Adrenal gland (tissue), 19 donors: ENCODE measurements at places on chromosomes 12 and 14. TPM values are rescaled to one million over a fixed set of nuclear protein-coding genes. Genes with fewer than 3 reads are reported as not detected.

- H3K27me3 ChIP-seq: no peaks in the 10 kb centered on the region
- no peak overlapping the region for H3K4me3 ChIP-seq
- no peaks in the 10 kb centered on the region for H3K36me3 ChIP-seq
- H3K4me1 ChIP-seq: no peaks in the 10 kb centered on the region
Observed at GRCh38 chr12:47577206-47577989, 128.4 kb downstream of the RPAP3 start.

The TCL1A gene
- polyA plus RNA-seq: not detected

The SIRT4 gene
- polyA plus RNA-seq: 3.6 TPM

GRCh38 chr14:22794551-22794951 lies 20.7 kb downstream of the SLC7A7 start:
- DNase-seq: no peak
- no peak overlapping the region for H3K27ac ChIP-seq
- H3K36me3 ChIP-seq: no peaks in the 10 kb centered on the region
- H3K4me1 ChIP-seq: no peaks in the 10 kb centered on the region

The CLEC4D gene
- polyA plus RNA-seq: not detected

DNA sequence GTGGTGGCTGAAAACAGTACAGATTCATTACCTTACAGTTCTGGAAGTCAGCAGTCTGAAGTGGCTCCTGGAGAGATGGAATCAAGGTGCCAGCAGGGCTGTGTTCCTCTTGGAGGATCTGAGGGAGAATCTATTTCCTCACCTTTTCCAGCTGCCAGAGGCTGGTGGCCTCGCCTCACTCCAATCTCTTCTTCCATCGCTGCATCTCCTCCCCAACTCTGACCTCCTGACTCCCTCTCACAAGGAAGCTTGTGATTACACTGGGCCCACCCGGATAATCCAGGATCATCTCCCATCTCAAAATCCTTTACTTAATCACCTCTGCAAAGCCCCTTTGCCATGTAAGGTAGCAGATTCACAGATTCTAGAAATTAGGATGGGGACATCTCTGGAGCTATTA lies 11.4 kb upstream of the NCOR2 start:
- H3K27me3 ChIP-seq: no peaks in the 10 kb centered on the region
- no peak overlapping the region for H3K27ac ChIP-seq
- no peaks in the 10 kb centered on the region for H3K36me3 ChIP-seq
- H3K4me1 ChIP-seq: peaks cover 6% of the 10 kb centered on the region

- H3K4me1 ChIP-seq: peaks cover 6% of the 10 kb centered on the region
- H3K36me3 ChIP-seq: no peaks in the 10 kb centered on the region
- H3K27ac ChIP-seq: no peak overlapping the region
- no peak overlapping the region for H3K4me3 ChIP-seq
- no peak for DNase-seq
- no peaks in the 10 kb centered on the region for H3K27me3 ChIP-seq
Observed at GRCh38 chr14:59377991-59378601, 87.1 kb downstream of the GPR135 start.

- DNase-seq: no peak
- H3K27ac ChIP-seq: no peak overlapping the region
- no peak overlapping the region for H3K4me3 ChIP-seq
- no peaks in the 10 kb centered on the region for H3K36me3 ChIP-seq
- H3K27me3 ChIP-seq: no peaks in the 10 kb centered on the region
- peaks cover 15% of the 10 kb centered on the region for H3K4me1 ChIP-seq
Observed at GRCh38 chr14:58731465-58732293, 93.9 kb downstream of the DACT1 start.

The PRR4 gene
- polyA plus RNA-seq: 7.7 TPM

DNA sequence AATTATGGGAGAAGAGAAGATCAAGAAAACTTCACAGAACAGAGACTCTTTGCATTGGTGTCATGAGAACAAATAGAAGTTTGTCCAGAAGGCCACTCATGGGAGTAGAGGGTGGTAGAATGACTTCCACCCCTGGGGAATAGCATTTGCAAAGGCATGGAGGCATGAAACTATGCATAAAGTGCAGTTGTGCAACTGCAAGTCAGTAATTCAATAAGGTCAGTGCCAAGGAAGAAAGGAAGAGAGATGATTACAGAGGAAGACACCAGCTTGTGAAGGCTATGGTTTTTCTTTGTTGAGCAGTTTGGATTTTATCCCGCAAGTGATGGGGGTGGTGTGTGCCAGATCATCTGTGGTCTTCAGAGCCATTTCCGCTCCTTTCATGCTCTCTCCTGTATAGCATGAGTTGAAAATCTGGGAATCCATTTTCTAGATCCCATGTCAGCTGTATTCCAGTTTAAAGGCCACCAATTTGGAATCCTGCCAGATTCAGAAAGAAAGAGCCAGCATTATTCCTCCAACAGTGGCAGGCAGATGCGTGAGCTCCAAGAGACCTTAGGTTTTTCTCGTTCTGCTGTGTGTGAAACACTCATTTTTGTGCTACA lies 67.6 kb upstream of the GRIN2B start:
- no peak for DNase-seq
- H3K4me3 ChIP-seq: no peak overlapping the region
- H3K27me3 ChIP-seq: no peaks in the 10 kb centered on the region
- no peaks in the 10 kb centered on the region for H3K36me3 ChIP-seq
- H3K4me1 ChIP-seq: no peaks in the 10 kb centered on the region
- no peak overlapping the region for H3K27ac ChIP-seq

GRCh38 chr14:73619524-73619923 lies 7.2 kb downstream of the ACOT6 start:
- H3K27ac ChIP-seq: no peak overlapping the region
- H3K4me1 ChIP-seq: no peaks in the 10 kb centered on the region
- H3K27me3 ChIP-seq: no peaks in the 10 kb centered on the region
- H3K4me3 ChIP-seq: no peak overlapping the region
- no peak for DNase-seq
- H3K36me3 ChIP-seq: no peaks in the 10 kb centered on the region

The KERA gene
- not detected for polyA plus RNA-seq

GRCh38 chr12:19967001-19967400 lies 401.3 kb upstream of the PDE3A start:
- no peaks in the 10 kb centered on the region for H3K27me3 ChIP-seq
- no peaks in the 10 kb centered on the region for H3K36me3 ChIP-seq
- no peak overlapping the region for H3K4me3 ChIP-seq
- DNase-seq: no peak
- no peaks in the 10 kb centered on the region for H3K4me1 ChIP-seq

DNA sequence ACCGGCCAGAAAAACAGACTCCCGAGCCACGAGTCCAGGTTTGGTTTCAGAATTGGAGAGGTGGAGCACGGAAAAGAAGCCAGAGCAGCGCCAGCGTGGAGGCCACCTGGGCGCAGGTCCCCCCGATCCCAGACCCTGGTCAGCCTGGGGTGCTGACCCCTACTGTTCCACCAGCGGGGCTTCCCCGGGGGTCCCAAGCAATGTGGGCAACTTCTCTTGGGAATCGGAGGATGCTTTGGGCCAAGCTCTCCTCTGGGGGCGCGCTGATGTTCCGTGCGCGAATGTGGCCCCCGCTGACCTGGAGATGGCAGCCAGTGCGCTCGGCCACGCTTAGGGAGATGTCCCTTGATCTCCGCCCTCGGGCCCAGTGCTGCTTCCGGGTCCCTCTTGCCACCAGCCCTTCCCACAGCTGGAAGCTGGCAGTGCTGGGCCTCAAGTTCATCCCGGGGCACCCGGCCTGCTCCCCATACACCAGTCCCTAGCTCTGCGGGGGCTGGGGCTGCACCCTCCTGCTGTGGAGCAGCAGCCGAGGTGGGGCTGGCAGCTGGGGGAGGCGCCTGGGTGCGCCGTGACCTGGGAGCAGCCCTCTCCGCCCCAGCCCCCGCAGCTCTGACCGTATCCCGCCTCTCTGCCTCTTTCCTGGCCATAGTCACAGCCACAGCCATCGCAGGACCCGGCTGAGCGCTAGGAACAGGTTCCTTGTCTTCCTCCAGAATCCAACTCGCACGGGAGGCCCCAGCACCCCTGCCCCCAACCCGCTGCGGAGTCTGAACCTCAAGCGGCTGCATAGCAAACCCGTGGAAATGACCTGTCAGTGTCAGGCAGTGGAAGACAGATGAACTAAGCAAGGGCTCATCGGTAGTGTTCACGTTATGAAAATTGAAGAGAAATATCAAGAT lies 91.2 kb downstream of the RCOR1 start:
- H3K27me3 ChIP-seq: no peaks in the 10 kb centered on the region
- no peak overlapping the region for H3K4me3 ChIP-seq
- H3K27ac ChIP-seq: no peak overlapping the region
- H3K4me1 ChIP-seq: no peaks in the 10 kb centered on the region
- no peaks in the 10 kb centered on the region for H3K36me3 ChIP-seq
- DNase-seq: no peak

DNA sequence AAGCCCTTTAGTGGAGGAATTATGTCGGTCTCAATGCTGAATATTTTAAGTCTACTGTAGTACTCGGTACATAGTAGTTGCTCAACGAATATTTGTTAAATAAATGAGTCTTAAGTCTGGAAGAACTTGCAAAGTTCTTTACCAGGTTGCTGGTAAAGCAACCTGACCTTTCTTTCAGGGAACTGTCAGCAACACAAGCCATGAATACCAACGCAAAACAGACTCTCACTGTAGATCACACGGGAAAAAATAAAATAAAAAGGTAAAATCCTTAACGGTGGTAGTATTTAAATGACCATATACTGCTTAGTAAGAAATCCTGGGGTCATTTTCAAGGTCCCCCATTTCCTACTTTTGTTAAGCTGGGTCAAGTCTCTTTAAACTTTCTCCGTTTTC lies 447 bp upstream of the NUBPL start:
- no peak for DNase-seq
- H3K27me3 ChIP-seq: no peaks in the 10 kb centered on the region
- peak overlapping the region; percentile 86 for H3K27ac ChIP-seq
- H3K36me3 ChIP-seq: no peaks in the 10 kb centered on the region
- no peaks in the 10 kb centered on the region for H3K4me1 ChIP-seq

The TCL1B gene
- not detected for polyA plus RNA-seq

The UBR7 gene
- 26.5 TPM for polyA plus RNA-seq

DNA sequence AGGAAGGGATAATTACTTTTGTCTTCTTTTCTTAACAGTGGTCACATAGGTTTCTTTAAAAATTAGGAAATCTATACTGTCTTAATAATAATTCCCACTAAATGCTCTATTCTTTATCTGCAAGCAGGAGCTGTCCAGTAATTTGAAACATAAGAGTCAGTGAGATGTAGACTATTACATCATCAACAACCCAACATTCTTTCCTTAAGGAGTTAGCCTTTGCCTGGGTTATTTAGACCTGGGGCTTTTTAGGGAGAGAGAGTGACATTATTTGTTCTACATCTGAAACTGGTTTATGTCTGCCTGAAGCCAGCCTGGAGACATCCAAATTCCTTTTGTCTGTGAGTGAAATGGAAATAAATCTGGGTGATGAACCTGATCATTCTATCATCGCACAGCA lies 294.4 kb downstream of the TMTC2 start:
- no peaks in the 10 kb centered on the region for H3K36me3 ChIP-seq
- no peaks in the 10 kb centered on the region for H3K27me3 ChIP-seq
- no peak overlapping the region for H3K27ac ChIP-seq
- H3K4me1 ChIP-seq: no peaks in the 10 kb centered on the region
- DNase-seq: no peak

The TARBP2 gene
- 72.9 TPM for polyA plus RNA-seq

- no peaks in the 10 kb centered on the region for H3K4me1 ChIP-seq
Observed at GRCh38 chr12:1279050-1279449, 288.0 kb downstream of the ERC1 start.

GRCh38 chr12:1842183-1842904 lies 22.0 kb downstream of the LRTM2 start:
- no peak overlapping the region for H3K27ac ChIP-seq
- no peak for DNase-seq
- H3K36me3 ChIP-seq: no peaks in the 10 kb centered on the region
- H3K4me3 ChIP-seq: no peak overlapping the region
- H3K27me3 ChIP-seq: no peaks in the 10 kb centered on the region

DNA sequence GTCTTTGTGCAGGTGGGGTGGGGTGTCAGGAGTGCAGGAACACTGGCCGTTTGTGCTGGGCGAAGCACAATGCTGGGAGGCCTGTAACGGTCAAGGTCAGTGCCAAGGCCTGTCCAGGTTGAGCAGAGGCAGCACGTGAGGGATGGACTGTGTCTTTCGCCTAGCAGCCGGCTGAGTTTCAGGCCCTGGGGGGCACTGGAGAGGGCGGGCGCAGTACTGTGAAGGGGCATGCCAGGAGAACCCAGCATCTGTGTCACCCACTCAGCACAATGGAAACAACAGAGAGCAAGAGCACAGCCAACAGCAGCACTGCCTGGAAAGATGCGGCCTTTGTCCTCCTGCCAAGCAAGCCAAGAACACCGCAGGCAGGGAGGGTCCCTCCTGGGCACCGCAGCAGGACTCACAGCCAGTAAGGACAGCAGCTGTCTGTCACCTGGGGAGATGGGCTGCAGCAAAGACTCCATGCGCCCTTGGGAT lies 25.2 kb downstream of the SLC25A47 start:
- H3K36me3 ChIP-seq: peaks cover 47% of the 10 kb centered on the region
- DNase-seq: peak; percentile 18
- no peaks in the 10 kb centered on the region for H3K4me1 ChIP-seq
- no peak overlapping the region for H3K4me3 ChIP-seq

The KRT82 gene
- not detected for polyA plus RNA-seq

DNA sequence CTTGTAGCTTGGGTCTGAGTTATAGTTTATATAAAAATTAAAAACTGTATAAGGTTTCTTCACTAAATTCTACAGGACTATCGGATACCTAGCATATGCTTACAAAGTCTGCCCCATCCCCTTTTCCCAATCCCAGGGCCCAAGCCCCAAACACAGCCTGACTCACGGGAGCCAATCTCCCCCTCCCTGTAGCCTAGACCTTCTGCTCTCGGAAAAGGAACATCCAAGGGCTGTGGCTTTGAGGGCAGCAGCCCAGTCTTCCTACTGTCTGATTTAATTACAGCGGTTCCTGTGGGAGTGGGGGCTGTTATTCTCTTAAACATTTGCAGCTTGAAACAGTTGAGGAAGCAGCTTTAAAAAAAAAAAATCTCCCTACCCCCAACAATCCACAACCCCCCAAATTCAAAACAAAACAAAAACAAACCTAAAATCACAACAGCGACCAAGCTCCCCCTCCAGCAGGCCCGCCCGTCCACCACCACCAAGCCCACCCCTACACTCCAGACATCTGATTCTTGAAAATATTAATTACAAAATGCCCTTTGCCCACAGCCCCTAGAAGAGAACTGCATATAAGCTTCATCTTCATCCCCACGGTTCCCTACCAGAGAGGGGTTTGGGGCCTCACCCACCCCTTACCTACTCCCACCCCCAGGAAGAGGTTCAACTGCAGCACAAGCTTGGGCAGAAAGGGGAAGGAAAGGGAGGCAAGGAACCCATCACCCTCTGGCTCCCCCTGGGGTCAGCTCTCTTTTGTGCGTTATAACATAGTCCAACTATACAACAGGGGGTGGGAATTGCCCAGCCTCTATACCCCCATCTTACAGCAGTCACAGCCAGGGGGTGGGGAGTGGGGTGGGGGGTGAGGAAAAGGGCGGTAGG lies 1.1 kb upstream of the PRKAG1 start:
- H3K4me3 ChIP-seq: no peak overlapping the region
- H3K36me3 ChIP-seq: peaks cover 38% of the 10 kb centered on the region
- H3K27me3 ChIP-seq: no peaks in the 10 kb centered on the region
- peak; percentile 49 for DNase-seq
- H3K4me1 ChIP-seq: peaks cover 28% of the 10 kb centered on the region

The RHOJ gene
- 14.9 TPM for polyA plus RNA-seq

The GPR135 gene
- 2.3 TPM for polyA plus RNA-seq
